ENCODE measurements at places on chromosomes 6 and 20.
A peak's percentile ranks its signal among the peaks of the same experiment; 100 is the strongest.

- no peak for DNase-seq
These were observed 100.9 kb downstream of the RNASET2 start for GRCh38 chr6:166855416-166855815.

DNA sequence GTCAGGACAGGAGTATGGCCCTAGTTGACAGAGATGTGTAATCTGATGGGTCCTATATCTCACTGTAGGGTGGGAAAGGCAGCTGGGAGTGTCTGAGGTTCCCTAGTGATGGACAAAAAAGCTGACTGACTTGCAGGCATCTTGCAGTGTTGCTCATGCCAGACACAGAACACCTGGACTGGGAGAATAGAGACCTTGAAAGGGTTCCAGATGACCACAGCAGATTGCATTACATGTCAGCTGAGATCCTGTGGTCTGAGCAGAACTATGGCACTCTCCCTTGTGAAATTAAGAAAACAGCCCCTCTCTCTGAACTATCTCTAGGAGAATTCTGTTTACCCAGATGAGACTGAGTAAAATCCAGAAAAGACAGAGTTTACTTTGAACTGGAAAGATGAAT lies 212.6 kb upstream of the MAN1A1 start:
- DNase-seq = no peak

GRCh38 chr6:137904822-137905617 lies 38.0 kb downstream of the TNFAIP3 start:
- peak; percentile 72 for DNase-seq

- no peak for DNase-seq
These were observed 59.4 kb downstream of the CD164 start for GRCh38 chr6:109322825-109323224.

DNA sequence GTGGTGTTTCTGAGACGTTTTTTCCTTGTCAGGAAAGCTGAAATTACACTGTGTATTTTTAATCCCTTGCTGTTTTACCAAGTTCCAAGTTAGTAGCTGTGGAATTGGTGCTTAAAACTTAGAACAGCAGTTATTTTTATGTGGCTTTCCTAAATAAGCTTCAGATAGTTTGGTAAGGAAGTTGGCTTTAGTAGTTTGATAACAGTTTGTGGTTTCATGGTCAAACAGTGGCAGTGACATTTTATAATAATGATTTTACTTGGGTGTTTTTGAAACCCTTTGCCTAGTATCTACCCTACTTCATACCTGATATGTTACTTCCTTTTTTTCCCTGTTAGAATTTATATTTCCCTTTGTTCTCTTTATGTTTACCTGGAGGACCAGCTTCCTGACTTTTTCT lies 164.9 kb downstream of the JARID2 start:
- DNase-seq = no peak

- no peak for DNase-seq
These were observed 242.5 kb downstream of the PREX1 start for GRCh38 chr20:48585061-48585870.

- no peak for DNase-seq
These were observed 769.9 kb downstream of the HDGFL1 start for GRCh38 chr6:23339268-23339667.

- DNase-seq = no peak
These were observed 571.6 kb upstream of the NOX3 start for GRCh38 chr6:156027248-156027626.

- DNase-seq = peak; percentile 40
These were observed 39.2 kb downstream of the KIF3B start for GRCh38 chr20:32316667-32317066.

- DNase-seq = peak; percentile 57
These were observed 20.6 kb upstream of the SGK2 start for GRCh38 chr20:43537921-43538877.

GRCh38 chr20:59117526-59117925 lies 46.1 kb upstream of the ZNF831 start:
- DNase-seq = no peak

- no peak for DNase-seq
These were observed 49.1 kb upstream of the PTPRT start for GRCh38 chr20:43238833-43239232.

- peak; percentile 59 for DNase-seq
These were observed 127.5 kb downstream of the PKHD1 start for GRCh38 chr6:51959744-51960383.

All from fibroblast of skin of back (primary cell).